ENCODE measurements at places on chromosomes 1 and 21.

DNA sequence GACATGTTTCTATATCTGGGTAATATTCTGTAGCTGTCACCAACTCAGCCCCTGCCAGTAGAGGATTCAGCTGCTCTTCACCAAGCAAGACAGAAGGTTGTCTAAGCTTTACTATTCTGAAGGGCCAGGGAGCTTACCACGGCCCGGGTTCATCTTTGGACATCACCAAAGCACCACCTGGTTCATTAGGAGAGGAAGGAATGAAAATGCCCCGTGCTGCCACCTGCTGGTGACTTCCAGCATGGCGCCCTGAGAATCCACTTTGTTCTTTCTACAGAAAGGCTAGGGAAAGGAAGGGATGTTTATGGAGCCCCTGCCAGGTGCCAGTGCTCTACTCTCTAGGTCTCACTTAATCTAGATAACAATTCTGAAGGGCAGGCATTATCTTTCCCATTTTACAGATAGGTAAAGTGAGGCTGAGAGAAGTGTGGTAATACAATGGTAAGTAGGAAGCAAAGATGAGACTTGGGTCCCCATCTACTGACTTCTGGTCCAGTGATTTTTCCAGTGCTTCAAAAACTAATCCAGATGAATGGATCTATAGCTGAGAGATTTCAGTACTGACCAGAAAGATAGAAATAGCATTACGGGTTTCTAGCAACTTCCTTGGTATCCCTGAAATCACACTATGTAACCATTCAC lies 79.5 kb downstream of the BEND5 start:
- peak; percentile 63 for DNase-seq

DNA sequence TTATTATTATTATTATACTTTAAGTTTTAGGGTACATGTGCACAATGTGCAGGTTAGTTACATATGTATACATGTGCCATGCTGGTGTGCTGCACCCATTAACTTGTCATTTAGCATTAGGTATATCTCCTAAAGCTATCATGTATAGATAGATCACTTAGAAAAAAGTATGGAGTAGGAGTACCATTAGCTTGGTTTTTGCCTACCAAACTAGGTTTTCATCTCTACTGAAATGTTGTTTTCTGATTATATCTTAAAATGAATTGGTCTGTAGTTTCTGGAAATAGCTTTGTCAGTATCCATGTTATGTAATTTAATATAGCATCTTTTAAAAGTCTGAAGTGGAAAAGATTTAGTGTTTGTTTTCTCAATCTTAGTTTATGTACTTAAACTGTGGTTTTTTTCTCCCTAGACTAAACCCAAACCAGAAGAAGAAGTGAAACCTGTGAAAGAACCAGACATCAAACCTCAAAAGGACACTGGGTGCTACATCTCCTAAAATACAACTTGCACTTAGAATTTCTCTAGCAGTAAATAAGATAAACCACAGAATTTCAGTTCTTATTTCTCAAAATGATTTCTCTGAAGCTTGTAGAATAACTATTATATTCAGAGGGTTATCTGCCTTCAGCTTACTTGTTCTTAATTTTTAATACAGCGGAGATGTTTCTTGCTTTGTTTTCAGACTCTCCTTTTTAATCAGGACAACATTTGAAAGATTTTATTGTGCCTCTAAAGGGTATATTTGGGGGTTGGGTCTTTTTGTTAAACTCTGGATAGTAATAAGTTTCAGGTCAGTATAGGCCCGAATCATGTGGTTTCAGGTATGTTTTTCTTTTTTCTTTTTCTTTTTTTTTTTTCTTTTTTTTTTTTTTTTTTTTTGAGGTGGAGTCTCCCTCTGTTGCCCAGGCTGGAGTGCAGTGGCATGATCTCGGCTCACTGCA lies 4.5 kb upstream of the FAM177B start:
- no peak for DNase-seq

DNA sequence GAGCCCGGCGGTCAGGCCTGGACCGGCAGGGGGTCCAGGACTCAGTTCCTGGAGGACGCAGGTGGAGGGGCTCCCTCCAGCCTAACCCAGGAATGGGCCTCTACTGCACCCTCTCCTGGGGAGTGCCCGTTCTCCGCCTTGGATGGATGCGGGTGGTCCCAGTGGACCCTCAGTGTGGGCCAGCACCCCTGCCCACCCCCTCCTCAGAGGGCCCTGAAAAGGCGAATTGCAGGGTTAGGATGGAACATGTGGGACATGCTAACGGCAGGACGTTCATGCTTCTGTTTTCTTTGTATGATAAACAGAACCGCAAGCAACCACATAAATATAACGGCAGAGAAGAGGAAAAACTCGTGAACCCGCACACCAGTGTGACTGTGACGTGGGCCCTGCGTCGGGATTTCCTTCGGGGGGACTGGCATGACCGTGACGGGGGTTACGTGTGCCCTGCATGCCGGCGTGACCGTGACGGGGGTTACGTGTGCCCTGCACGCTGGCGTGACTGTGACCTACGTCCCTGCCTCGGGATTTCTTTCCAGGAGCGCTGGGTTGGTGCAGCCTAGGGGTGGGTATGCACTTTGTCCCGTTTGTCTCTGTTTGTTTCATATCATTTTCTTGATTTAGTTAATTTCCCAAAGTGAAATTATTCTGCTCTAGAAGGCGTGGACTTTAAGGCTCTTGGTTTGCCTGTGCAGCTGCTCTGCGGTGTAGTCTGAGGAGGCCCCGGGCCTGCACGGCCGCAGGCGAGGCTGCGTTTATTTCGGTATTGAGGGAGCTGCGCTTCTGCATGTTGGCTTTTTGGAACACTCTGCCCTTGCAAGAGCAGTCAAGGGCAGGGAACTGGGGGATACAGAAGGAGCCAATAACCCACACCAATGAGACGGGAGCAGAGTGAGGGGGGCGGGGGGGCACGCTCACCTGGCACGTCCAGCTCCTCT lies 3.1 kb downstream of the FTCD start:
- DNase-seq, result no peak

GRCh38 chr21:32990666-32991065 lies 35.1 kb upstream of the OLIG2 start:
- no peak for DNase-seq

- DNase-seq, result no peak
Measured at GRCh38 chr1:44336668-44337067, 18.4 kb downstream of the ERI3 start.

- DNase-seq, result no peak
Measured at GRCh38 chr1:54805981-54806381, 4.9 kb upstream of the TTC22 start.

GRCh38 chr1:1573843-1574720 lies 581 bp downstream of the SSU72 start:
- DNase-seq, result peak; percentile 65

DNA sequence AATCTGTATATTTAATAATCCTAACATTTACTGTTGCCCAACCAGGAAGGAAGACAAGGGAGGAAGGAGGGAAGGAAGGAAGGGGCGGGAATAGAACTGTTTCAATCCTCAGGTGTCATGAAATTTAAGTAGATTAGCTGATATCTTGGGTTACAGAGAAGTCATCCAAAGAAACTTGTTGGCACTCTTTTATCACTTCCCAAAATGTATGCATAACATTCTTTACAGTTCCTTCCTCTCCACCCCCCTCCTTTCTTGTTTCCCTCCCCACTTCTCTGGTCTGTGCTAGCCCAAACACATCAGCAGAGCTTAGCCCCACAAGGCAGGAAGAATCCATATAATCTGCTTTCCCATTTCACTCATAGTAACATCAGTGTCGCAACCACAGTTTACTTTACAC lies 110.9 kb downstream of the ESRRG start:
- DNase-seq, result no peak

DNA sequence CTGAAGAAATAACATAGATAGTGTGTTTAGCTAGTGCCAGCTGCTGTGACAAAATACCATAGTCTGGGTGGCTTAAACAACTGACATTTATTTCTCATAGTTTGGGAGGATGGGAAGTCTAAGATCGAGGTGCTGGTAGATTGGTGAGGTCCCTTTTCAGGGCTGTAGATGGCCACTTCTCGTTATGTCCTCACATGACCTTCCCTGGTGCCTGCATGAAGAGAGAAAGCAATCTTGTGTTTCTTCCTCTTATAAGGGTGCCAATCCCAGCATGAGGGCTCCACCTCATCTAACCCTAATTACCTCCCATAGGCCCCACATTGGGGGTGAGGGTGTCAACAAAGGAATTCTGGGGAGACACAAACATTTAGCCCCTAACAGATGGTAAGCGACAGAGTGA lies 9.3 kb downstream of the MTARC2 start:
- no peak for DNase-seq

GRCh38 chr1:160876311-160876710 lies 8.7 kb downstream of the ITLN1 start:
- no peak for DNase-seq

- DNase-seq, result peak; percentile 26
Measured at GRCh38 chr1:183604038-183604808, 14.0 kb upstream of the NCF2 start.

- DNase-seq, result no peak
Measured at GRCh38 chr1:40740997-40741736, 42.4 kb upstream of the KCNQ4 start.

- no peak for DNase-seq
Measured at GRCh38 chr1:6419397-6419803, 319 bp downstream of the HES2 start.

DNA sequence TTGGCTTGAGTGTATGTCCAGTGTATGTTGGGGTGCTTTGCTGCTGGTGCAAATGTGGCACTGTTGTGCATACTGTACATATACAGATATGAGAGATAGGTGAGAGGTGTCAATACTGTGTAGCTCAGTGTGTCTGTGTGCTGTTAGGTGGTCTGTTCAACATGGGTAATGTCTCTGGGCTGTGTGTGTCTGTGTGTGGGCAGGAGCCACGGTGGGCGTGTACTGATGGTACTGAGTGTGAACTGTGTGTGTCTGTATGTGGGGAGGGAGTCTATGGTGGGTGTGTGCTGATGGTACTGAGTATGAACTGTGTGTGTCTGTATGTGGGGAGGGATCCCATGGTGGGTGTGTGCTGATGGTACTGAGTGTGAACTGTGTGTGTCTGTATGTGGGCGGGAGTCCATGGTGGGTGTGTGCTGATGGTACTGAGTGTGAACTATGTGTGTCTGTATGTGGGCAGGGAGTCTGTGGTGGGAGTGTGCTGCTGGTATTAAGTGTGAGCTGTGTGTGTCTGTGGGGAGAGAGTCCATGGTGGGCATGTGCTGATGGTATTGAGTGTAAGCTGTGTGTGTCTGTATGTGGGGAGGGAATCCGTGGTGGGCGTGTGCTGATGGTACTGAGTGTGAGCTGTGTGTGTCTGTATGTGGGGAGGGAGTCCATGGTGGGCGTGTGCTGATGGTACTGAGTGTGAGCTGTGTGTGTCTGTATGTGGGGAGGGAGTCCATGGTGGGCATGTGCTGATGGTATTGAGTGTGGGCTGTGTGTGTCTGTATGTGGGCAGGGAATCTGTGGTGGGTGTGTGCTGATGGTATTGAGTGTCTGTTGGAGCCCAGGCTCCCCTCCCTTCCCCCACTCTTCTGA lies 32.2 kb upstream of the FOXO6 start:
- no peak for DNase-seq

- no peak for DNase-seq
Measured at GRCh38 chr1:7869136-7869920, 16.5 kb upstream of the UTS2 start.

- no peak for DNase-seq
Measured at GRCh38 chr21:42755766-42756579, 102.6 kb downstream of the PDE9A start.

DNA sequence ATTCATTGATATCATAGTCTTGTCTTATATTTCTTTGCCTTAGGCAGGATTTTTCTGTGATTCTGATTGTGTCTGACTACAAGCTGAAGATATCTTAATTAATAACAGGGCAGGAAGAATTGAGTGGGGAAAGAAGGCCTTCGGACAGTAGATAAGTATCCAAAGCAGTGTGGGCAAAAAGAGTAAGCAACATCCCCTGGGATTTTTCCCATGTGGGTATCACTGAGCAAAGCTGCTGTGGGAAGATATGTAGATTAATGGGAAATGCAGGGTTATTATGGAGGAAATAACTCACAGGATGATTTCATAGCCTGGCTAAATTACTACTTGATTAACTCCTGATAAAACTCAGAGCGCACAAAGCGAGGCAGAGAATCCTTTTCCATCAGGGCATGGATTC lies 55.7 kb downstream of the RGS5 start:
- no peak for DNase-seq

DNA sequence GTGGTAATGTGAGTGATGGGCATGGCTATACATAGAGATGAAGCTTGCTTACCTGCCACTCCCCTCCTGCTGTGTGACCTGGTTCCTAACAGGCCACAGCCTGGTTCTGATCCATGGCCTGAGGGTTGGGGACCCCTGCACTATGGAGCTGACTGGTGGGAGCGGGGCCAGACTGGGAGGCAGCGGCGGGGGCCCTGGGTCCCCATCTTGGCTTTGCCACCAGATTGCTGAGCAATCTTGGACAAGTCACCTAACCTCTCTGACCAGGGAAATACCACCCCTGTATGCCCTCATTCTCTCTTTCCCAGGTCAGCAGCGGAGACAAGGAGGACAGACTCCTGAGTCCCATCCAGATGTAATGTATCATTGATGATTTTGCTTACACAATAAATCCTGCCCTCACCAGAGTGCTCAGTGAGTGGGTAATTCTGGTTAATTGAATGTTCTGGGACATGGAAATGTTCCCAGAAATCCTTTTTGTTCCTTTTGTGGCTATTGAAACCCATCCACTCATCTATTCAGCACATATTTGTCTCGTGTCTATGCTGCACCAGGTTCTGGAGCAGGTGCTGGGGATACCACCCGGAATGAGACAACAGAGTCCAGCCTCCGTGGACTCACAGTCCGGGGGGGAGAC lies 4.1 kb upstream of the ARHGEF10L start:
- DNase-seq, result no peak

GRCh38 chr1:84164567-84165021 lies 20.5 kb downstream of the PRKACB start:
- DNase-seq, result no peak

DNA sequence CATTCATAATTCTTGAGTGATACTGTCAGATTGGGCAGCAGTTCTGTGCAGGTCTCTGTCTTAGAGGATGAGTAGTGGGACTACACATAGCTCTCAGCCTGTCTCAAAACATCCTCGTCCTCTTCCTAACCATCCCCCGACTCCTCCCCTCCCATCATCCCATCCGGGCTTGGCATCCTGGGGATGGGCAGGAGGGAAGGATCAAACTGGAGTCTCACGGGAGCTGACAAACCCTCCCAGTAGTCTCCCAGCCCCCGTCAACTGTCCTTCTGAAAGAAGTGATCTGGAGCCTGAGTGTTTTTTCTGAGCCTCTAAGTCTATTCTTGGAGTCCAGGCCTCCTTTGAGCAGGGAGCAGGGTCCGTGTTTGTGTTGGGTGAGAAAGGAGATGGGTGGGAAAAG lies 102.0 kb downstream of the PAX7 start:
- DNase-seq, result no peak

GRCh38 chr1:32949519-32949918 lies 15.1 kb downstream of the RNF19B start:
- DNase-seq, result no peak

All from transverse colon (tissue), 4 donors.